ENCODE measurements at places on chromosomes 11 and 22.

DNA sequence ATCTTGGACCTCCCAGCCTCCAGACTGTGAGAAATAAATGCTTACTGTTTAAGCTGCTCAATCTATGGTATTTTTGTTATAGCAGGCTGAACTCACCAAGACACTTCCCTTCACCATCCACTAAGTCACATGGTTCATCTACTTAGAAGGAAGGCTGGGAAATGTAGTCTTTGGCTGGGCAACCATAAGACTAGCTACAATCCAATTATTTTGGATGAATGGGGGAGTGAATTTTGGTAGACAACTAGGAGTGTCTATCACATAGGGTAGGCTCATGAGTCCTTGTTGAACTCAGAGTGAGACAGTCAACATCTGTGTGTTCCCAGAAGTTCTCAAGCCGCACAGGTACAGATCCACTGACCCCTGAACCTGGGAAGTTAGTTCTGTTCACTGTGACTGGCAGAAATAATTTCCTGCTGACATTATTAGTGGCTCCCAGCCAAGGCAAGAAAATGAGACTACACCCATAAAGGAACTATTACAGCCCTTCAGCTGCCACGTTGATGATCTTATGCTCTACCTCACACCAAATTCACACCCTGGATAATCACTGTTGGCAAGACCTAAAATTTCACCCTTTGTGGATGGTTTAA is 3.1 kb upstream of the SLC35C1 start:
- DNase-seq = no peak

DNA sequence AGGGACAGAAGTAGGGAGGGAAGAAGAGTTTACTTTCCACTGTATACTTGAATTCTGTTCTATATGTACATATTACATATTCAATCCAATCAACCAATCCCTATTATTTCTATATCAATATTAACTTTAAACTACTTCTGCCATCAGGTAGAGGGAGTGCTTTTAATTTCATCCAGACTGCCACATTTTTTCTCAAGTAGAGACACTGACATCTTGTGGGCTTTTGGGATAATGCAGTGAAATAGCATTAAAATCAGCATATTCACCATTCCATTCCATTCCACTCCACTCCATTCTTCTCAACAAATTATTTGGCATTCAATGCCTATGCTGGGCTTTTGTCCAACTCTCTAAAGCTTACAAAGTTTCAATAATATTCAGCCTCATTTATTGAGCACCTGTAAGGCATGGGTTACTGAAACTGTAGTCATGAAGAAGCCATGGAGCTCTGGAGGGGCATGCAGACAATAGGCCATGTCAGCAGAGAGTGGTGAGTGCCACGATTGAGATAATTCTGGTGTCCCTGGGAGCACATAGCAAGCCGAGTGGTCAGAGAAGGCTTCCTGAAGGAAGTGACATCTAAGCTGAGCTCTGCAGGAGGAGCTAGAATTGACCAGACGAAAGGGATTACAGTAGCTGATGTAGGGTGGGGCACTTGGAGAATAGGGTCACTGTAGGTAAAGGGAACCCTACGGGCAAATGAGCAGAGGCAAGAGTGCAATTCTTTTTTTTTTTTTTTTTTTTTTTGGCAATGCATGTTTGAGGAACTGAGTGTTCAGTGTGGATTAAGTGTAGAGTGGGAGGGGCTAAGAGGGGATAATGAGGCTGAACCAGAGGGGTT is 12.8 kb upstream of the CLPB start:
- DNase-seq = no peak

DNA sequence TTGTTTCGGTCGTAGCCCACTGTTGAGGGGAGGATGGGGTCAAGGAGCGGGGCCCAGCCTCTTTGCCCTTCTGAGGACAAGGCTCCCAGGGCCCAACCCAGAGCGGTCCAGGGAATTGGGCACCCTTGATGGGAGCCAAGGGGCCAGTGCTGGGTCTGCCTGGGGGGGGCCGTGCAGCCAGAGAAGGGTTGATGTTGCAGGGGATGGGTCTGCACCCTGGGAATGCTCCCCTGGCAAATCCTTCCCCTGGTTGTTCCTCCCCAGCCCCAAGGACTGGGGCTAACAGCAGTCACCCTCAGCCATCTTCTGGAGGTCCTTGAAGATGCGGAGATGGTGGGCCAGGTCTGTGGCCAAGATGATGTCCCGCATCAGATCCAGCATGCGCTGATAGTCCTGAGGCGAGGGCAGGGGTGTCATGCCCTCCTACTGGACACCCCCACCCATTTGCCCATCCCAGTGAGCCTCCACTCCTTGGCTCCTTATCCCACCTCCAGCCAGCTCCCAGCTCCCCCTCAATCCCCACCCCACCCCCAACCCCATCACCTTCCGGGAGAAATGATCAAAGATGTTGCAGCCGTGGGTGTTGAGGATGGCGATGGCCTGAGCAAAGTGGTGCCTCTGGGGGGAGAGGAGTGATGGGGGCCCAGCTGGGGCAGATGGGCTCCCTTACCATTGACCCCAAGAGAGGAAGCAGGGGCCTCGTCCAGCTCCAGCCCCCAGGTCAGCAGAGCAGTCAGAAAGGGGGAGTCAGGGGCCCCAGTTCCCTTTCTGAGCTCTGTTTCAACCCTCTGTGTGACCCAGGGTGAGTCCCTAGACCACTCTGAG is 95.0 kb downstream of the PDE2A start:
- DNase-seq = no peak

- no peak for DNase-seq
Measured at GRCh38 chr22:46946383-46946962, 184.0 kb downstream of the TBC1D22A start.

GRCh38 chr11:102115557-102115956 is 5.3 kb downstream of the YAP1 start:
- no peak for DNase-seq

- DNase-seq = no peak
Measured at GRCh38 chr11:28763151-28763550, 655.0 kb downstream of the METTL15 start.

DNA sequence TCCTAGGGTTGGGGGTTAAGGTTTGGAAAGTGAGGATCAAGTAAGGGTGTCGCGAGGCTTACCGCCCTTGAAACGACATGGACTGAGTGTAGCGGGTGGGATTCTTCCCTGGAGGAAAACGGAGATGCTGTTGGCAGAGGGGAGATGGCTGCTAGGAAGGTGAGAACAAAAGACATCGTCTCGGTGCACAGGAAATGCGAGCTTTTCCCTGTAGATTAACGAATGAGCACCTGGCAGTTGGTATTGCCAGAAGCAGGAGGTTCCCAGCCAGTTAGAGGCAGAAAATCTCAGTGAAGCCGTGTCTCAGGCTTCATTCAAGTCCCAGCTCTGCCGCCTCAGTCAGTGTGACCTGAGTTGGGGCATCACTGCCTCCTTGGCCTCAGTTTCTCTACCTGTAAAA is 1.4 kb upstream of the LHFPL7 start:
- no peak for DNase-seq

DNA sequence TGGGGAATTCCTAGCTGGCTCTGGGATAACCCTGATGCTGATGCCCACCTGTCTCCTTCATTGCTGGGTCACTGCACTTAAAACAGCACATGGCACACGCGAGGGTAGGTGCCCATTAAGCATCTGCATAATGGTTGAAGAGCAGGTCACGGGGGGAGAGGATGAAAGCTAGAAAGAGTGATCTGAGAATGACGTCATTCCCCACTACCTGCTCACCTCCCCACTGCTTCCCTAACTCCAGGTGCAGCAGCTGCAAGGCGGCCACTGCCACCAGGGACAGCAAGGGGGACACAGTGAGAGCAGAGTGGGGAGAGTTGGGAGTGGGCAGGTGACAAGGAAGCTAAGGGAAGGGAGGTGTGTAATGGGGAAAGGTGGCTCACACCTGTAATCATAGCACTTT is 27.0 kb downstream of the ADA2 start:
- DNase-seq = no peak

DNA sequence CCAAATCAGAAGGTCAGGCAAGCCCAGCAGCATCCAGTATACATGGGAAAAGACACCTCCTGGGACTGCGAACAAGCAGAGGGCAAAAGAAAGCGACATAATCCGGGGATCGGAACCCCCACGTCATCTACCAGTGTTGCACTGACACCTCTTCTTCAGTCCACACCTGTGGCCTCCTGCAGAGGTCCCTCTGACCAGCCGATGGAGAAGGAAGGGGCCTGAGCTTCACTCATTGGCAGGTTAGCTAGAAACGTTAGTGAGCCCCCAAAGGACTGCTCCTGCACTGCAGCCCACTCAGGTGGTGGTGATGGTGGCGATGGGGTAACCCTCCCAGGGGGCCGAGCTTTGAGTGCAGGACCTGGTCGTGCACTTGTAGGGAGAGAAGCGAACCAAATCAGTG is 22.1 kb downstream of the ASCL2 start:
- DNase-seq = no peak

- DNase-seq = no peak
Measured at GRCh38 chr11:101277036-101277435, 147.4 kb upstream of the PGR start.

DNA sequence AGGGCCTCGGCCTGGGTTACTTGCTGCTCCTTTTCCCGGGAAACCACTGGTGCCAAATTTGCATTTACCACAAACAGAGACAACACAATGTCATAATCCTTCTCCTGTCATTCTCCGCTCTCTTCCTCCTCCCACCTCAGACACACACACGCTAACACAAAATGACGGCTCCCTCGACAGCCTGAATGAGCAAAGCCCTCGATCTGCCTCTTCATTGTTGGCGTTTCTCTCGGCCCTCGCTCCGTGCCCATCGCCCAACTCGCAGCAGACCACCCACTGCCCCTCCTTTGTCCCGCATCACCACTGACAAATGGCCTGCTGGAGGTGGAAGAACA is 12.5 kb upstream of the TCF20 start:
- DNase-seq = no peak

DNA sequence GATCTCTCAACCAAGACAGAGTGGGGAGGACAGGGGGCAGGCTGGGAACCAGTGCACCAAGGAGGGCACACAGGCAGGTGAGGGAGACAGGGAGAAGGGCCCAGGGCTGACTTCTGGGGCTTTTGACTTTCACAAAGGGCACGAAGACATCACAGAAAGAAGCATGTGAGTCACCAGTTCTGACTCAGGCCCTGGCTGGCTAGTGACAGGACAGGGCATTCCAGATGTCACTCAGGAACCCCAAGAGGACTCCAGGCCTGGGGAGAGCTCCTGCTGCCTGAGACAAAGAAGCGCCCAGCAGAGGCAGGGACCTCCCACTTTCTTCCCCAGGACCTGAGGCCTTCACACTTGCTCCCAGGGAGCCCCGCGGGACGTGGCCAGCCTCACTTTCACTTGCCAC is 497.2 kb downstream of the BUD13 start:
- no peak for DNase-seq

GRCh38 chr11:64861227-64861975 is 16.9 kb upstream of the CDC42BPG start:
- no peak for DNase-seq

GRCh38 chr11:12207384-12208150 is 97.2 kb downstream of the MICAL2 start:
- peak; percentile 82 for DNase-seq

- DNase-seq = no peak
Measured at GRCh38 chr22:34303656-34304055, 383.4 kb upstream of the LARGE1 start.

Measured in AG04449 (cell line).